Left cardiac atrium (tissue), 4 donors: ENCODE measurements at places on chromosomes 5 and 9.
A peak's percentile ranks its signal among the peaks of the same experiment; 100 is the strongest.

DNA sequence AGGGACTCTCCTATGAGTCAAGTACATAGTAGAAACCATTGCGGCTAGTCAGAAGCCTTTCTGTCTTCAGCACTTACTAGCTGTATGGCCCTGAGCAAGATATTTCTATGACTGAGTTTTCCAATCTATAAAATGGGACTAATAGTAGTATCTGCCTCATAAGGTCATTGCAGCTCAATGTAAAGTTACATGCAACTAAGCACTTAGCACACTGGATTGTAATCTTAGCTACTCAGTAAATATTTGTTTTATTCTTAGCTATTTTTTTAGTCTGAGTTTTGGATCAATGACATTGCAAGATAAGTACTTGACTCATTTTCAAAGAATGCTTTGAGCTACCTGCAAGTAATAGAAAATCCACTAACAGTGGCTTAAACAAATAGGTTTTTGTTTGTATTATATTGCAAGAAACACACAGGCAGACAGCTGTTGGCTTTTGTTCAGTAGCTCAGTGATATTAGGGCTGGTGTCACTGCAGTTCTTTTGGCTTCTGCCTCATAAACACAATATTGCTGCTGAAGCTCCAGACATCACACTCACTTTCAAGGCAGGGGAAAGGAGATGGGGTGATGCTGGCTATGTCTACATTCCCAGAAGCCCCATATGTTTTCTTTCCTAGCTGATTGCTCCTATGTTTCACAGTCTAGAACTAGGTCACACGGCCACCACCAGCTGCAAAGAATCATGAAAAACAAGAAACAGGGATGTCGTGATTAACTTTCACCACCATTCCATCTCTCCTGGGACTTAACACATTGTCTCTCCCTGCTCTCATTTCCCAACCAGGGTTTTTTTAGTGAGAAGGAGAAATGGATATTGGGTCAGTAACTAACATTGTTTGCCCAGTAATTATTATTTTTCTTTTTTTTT, 26.9 kb upstream of the FAT2 start:
- DNase-seq: no peak

DNA sequence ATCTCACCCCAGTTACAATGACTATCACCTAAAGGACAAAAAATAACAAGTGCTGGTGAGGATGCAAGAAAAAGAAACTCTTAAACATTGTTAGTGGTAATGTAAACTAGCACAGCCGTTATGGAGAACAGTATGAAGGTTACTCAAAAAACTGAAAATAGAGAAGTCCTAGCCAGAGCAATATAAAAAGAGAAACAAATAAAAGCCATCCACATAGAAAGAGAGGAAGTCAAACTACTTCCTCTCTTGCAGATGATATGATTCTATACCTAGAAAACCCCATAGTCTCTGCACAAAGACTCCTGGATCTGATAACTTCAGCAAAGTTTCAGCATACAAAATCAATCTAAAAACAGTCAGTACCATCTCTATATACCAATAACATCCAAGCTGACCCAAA, 221.5 kb upstream of the FAM174A start:
- no peak for DNase-seq

- no peak for DNase-seq
Measured at GRCh38 chr9:114483499-114483898, 21.8 kb downstream of the WHRN start.

GRCh38 chr9:114366334-114367128, 21.3 kb downstream of the AKNA start:
- DNase-seq: no peak

DNA sequence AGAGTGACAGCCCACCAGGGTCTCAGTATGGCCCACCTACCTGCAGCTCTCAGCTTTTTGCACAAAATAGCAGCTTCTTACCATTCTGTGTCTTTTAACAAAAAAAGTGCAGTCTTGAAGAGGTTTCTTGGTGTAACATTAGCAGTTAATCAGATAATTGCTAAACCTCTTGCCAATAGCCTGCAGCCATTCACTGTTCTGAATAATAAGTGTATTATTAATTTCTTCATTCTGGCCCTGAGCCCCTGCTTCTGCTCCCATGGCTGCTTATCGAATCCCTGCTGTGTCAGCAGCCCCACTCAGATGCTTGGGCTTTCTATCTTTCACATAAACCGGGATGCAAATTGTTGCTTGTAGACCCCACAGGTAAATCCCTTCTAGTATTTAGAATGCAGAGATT, 485.9 kb downstream of the CAAP1 start:
- DNase-seq: no peak

DNA sequence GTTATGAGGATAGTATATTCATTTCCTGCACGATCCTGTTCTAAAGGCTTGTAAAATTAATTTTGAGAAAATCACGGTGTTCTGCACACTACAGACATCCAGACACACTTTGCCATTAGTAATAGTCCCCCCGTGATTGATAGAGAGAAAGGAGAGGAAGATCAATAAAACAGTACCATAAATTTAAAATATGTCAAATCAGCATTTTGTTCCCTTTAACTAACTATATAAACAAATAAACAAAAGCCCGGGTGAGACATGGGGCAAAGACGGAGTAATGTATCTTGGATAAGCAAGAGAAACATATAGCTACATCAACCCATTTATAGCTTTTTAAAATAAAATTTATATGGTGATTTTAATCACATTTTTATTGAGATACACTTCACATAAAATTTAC, 10.6 kb upstream of the CER1 start:
- DNase-seq: no peak

DNA sequence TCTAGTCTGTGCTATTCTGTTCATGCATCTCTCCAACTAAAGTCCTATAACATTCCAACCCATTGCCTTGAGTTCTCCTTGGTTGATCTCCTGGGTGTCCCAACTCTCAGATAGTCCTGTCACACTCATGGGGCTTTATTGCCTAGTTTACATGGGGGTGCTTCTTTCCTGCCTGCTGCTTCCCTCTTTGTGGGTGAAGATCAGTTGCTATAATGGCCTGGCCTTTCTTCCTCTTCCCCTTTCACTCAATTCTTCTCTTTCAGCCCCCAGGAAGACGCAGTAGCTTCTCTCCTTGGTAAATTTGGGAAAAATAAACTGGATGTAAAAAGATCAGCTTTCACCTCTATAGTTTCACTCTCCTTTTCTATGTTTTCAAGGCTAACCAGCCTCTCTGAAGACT, 66.5 kb downstream of the PTCD2 start:
- DNase-seq: no peak

- DNase-seq: no peak
Measured at GRCh38 chr9:88005240-88005639, 30.9 kb upstream of the CDK20 start.

- no peak for DNase-seq
Measured at GRCh38 chr9:138101444-138102234, 224.1 kb downstream of the CACNA1B start.

GRCh38 chr9:116656501-116656971, 30.6 kb upstream of the TRIM32 start:
- peak; percentile 35 for DNase-seq

GRCh38 chr5:115487756-115488155, 56.8 kb downstream of the FEM1C start:
- no peak for DNase-seq

- no peak for DNase-seq
Measured at GRCh38 chr5:76674330-76675066, 41.4 kb upstream of the F2R start.

DNA sequence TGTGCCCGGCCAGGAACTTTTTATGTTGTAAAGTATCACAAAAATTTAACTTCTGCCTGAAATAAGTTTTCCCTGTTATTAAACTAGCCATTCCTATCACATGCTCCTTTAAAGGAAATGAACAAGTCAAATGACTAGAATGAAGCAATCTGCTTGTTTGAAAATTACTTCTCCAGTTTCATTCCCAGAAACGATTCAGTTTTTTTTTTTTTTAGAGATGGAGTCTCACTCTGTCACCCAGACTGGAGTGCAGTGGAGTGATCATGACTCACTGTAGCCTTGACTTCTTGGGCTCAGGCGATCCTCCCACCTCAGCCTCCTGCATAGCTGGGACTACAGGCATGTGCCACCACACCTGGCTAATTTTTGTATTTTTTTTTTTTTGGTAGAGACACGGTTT, 13.3 kb upstream of the GNG10 start:
- DNase-seq: no peak

DNA sequence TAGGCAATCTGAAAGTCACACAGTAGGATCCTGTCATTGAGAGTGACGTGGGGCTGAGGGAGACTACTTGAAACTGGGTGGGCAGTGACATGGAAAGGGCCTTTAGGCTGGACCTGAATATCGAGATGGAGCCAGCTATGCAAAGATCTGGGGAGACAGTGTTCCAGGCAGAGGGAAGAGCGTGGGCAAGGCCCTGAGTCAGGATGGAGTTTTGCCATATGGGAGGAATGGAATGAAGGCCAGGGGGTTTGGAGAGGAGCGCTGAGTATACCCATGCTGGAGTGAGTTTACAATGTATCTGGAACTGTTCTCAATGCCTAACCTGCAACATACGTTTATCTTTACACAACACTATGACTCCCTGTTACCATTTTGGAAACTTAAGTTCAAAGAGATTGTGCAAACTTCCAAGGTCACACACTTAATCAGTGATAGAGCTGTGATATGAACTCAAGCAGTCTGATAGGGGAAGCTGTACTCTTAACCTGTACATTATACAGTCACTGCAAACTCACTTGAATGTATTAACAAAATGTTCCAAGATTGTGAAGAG, 33.5 kb downstream of the INSYN2B start:
- DNase-seq: no peak

GRCh38 chr9:134949681-134950385, 32.1 kb upstream of the FCN1 start:
- no peak for DNase-seq

- no peak for DNase-seq
Measured at GRCh38 chr5:41176952-41177351, 36.4 kb downstream of the C6 start.

GRCh38 chr9:25350011-25350410, 328.2 kb downstream of the TUSC1 start:
- no peak for DNase-seq

DNA sequence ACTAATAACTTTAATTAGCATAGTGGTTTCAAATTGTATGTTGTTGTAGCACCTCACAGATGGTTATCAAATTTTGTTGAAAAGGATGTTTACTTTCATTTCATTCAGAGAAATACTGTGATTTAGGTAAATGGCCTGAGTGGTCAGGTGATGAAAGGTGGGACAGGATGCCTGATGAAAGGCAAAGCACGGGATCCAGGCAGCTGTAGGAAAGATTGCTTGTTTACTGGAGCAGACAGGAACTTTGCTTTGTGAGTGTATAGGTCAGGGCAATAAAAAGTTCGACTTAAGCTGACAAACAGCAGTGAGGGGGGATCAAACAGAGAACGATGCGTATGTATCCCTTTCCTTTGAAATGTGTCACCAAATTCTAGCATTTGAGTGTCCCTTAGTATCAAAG, 19.0 kb downstream of the KIAA1958 start:
- DNase-seq: no peak

DNA sequence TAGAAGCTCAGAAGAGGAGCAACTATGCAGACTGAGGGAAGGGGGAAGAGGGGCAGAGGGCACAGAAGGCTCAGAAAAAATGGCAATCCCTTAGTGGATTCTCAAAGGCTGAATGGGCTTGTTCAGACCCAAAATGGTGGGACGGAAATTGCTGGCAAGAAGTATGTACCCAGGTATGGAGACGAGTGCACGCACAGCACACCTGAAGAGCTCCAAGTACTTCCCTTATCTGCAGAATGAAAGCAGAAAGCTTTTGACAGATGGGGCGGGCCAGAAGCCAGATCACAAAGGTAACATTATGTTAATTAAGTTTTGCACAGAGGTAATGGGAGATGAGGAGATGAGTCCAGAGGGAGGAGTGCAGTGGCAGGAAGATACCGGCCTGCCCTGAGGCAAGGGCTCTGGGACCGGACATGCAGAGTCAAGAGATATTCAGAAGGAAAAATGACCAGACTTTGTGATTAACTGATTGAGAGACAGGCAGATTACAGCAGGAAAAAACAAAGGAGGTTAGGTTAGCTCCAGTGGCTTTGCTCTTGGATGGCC, 138.1 kb upstream of the PIK3R1 start:
- DNase-seq: no peak

- DNase-seq: no peak
Measured at GRCh38 chr5:112467485-112467884, 48.4 kb upstream of the EPB41L4A start.

GRCh38 chr5:151676719-151677118, 10.0 kb downstream of the SPARC start:
- no peak for DNase-seq

DNA sequence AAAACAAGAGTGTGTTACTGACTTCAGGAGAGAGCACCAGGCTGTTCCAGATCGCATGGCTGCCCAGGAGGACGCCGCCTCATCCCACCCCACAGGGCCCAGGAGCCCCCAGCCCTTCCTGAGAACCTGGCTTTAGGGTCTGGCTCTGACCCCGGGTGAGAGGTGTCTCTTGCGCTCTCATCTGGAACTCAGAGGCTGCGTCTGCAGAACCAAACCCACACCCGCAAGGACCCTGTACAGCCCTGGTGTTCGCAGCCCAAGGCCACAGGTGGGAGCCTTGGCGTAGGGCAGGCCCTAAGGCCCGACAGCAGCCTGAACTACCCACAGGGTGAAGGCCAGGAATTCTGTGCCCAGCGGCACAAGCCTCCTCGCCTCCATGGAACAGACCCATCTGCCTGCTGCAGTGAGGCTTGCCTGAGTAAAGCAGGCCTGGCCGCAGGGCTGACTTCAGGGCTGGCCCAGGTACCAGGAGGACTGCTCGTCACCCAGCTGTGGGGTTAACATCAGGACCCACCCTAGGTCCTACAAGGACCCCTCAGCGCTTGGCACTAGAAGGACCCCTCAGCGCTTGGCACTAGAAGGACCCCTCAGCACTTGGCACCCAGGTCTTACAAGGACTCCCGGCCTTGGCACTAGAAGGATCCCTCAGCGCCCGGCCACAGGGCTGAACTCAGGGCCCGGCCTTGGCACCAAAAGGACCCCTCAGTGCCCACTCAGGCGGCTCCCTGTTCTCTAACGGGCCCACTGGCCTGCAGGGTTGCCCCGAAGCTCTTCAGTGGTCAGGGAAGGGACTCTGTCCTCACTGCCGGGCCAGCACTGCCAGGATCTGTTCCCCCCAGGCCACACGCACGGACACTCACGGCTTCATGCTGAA, 48.2 kb downstream of the NKD2 start:
- DNase-seq: no peak

GRCh38 chr9:129725795-129726251, 27.0 kb downstream of the PTGES start:
- no peak for DNase-seq

- peak; percentile 72 for DNase-seq
Measured at GRCh38 chr5:177429248-177430040, 3.0 kb downstream of the GRK6 start.
